Colonic mucosa (tissue), 4 donors: ENCODE measurements at places on chromosomes 16 and 17.

DNA sequence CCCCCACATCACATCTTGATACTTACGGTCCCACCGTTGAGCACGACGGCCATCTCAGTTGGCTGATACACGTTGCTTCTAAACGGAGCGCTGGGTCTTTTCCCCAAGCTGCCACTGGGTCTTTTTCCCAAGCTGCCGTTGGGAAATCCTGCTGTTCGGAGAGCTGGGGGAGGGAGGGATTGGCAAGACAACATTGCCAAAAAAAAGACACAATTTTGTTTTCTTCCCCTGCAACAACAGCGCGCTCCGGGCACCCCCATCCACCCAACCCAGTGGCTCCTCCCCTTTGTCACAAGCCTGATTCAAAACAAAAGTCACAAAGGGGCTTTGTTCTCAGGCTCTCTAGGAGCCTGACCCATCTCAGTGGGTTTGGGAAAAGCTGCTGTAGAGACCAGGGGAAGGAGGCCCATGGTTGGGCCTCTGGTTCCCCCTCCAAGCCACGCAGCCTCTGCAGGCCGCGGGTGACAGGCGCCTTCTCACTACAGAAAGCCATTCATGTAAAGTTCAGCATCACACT lies 22.8 kb downstream of the GPRC5B start:
- no peak for DNase-seq

DNA sequence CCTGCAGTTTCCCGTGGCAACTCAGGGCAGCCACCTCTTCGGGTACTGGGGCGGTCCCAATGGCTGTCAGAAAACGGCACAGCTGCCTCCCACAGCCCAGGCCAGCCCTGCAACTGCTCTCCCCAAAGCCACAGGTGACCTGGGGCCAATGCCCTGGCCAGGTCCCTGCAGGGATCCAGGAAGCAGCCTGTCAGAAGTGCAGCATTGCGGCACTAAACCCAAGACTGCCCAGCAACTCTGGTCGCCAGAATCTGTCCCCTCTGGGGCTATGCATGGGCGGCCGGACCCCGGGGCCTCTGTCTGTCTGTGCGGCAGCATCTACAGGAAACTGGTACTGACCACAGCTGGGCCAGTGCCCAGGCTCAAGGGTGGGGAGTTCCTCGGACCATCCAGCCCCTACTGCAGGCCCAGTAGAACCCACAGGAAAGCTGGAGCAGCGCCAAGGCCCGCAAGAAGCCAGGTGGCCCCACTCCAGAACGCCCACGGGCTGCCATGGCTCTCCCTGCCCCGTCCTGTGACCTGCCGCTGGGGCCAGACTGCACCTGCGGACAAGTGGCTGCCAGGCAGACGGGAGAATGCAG lies 5.5 kb downstream of the CYBC1 start:
- DNase-seq, result no peak

- DNase-seq, result no peak
Observed at GRCh38 chr17:62996221-62996620, 30.2 kb downstream of the TANC2 start.

- no peak for DNase-seq
Observed at GRCh38 chr17:77510133-77510796, 369.5 kb downstream of the SEC14L1 start.
